ENCODE measurements at places on chromosomes 5 and 9.

DNA sequence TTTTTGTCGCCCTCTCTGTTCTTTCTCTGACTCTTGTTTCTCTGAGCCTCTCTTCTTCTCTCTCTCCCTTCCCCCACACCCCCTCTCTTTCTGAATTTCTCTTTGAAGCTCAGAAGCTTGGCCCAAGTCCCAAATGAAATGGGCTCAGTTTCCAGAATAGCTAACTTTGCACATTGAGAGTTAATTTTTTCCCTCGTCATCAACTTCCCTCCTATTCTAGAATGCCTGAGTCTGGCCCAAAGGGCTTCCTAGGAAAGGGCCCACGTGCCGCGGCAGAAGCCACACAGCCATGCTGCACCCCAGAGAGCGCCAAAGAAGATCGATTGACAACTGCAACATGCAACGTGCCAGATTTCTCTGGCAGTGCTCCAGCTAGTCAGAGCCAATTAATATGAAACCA lies 588.8 kb upstream of the KLF4 start:
- no peak for DNase-seq

GRCh38 chr9:27638716-27639115 lies 65.4 kb upstream of the C9orf72 start:
- no peak for DNase-seq

DNA sequence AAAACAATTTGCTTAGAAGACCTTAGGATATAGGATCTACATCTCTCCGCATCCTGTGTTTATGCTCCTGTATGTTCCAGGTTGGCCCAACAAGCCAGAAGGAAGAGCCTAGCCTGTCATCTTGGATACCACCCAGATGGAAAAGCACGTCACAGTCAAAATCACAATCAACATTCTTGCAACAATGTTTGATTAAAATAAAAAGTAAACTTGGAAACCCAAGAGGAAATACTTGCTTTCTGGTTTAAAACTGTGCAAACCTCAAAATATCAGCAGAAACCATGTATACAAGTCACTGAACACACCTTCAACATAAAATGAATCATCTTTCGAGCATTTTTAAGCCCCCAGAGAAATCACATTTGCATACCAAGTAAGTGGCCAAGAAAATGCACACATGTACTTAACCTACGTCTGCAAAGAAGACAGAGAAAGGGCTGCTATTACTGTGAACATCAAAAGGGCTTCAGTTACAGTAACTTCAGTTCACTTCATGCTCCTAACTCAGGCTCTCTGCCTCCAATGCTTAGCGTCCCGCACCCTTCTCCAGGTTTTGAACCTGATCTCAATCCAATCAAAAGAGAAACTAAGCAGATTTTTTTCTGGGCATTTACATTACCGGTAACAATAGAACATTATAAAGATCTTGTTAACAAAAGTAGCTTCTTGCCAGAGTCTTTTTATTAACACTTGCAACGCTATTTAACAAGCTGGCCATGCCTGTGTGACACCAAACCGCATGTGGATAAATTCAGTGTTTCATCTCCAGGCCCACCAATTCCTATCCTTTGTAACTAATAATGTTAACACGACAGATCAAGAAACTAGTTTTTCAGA lies 1.3 kb downstream of the ENC1 start:
- DNase-seq = peak; percentile 43

GRCh38 chr9:13078164-13078563 lies 201.3 kb downstream of the MPDZ start:
- no peak for DNase-seq

DNA sequence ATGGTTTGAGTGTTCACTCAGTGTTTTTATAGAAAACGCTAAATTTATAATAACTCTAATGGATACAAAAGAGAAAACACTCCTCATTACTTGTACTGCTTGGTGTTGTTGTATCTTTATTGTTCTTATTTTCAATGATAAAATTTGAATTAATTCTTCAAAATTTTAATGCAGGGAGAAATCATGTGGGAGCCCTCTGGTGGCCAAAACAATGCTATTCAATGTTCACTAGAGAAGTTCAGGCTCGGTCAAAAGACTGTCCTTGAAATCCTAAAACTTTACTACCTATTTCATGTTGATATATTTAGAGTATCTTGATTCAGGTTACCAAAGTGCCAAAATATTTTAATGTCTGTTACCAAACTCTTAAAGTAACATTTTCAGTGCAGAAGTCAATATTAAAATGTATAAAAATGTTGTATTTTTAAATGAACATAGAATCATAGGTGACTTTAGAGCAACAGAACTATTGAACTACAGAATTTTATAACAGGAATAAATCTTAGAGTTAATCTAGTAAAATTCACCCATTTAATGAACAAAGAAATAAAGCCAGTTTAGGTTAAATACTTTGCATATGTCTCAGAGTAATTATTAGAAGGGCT lies 1259.8 kb downstream of the PTPRD start:
- no peak for DNase-seq

DNA sequence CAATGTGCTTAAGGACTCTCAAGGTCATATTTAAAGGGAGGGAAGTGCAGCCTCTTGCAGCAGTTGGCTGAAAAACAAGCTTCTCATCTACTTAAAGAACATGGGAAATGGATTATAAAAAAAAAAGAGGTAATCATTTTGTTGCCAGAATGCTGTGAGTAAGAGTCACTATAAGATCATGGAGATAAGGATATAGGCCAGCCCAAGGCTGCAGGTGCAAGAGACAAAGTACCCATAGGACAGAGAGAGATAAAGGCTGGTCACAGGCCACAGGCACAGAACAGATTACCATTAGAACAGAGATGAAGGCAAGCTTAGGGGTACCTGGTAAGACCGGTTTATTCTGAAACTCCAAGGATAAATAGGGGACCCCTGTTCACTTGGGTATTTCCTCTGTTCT lies 70.5 kb downstream of the CDKN2A start:
- DNase-seq = no peak

DNA sequence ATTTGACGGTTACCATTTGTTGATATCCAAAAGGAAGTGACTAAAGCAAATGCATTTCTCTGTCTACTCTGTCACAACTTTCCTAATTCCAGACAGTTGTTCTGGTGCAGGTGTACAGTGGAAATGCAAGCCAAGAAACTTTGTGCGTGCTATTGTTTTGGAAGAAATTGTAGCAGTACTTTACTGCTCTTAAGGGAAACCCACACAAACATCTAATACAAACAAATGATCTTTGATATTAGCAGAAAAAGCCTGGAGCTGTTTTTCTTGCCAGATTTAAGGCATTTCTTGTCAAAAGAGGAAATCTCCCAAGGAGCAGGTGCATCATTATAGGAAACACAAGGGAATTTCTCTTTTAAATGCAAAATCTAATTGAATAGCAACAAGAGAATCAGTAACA lies 2.0 kb downstream of the SNCAIP start:
- DNase-seq = no peak

- no peak for DNase-seq
Measured at GRCh38 chr5:135851915-135852845, 17.7 kb downstream of the SLC25A48 start.

- DNase-seq = no peak
Measured at GRCh38 chr9:136137321-136138265, 18.9 kb upstream of the TMEM250 start.

GRCh38 chr9:81174023-81174422 lies 515.3 kb downstream of the TLE1 start:
- peak; percentile 5 for DNase-seq

DNA sequence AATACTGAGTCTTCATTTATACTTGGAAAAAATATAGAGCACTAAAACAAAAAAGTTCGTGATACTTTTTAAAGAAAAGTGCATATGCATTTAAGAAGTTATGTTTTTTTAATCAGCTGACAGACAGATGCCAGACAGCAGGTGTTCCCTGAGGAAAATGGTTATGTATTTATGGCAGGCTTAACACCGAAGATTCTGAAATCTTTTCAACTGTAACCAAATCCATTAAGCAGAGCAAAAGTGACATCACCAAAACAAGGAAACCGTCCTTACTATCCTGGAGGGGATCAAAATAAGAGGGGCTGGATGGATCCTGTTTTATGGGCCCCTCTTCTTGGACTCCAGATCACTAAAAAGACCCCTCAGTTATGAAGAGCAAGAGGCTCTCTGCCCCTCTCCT lies 404.9 kb upstream of the ADAMTS16 start:
- DNase-seq = no peak

DNA sequence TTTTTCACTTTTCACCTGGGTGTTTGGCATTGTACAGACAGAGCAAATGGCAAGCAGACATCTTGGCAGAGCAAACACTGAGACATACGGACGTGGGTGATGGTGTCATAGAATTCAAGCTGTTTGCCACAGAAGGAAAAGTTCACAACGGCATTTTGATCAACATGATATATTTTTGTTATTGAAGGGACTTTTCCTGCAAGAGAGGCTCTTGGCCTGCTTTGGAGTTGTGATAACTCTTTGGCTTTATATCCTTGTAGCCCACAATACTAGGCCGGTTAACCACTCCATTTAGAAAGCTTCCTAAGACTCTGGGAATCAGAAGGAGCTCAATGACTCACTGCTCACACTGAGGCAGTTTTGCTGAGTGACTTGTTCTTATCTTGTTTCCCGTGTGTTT lies 1038.3 kb downstream of the TLE1 start:
- DNase-seq = peak; percentile 31

- DNase-seq = peak; percentile 3
Measured at GRCh38 chr9:19049917-19050636, 850 bp downstream of the RRAGA start.

DNA sequence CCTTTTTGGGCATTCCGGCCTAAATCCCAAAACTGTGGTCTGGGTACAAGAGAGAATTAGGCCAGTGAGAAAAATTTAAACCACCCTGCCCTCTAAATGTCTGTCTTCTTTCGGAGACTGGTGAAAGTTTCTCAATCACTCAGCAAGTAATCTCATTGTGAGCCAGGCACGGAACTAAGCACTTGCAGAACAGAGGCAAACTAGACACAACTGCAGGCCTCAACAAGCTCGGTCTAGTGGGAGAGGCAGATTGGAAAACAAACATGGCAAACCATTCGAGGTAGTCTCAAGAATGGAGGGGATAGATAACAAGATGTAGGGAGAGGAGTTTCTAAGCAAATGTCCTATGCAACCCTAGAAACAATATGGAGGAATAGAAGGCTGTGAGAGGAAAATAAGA lies 8.9 kb upstream of the C5orf58 start:
- DNase-seq = no peak

GRCh38 chr5:442335-443238 lies at the start of gene EXOC3:
Gene EXOC3 (plus strand): TSS chr5:443176. CDS start chr5:446206, 3,030 bp downstream.
- peak; percentile 70 for DNase-seq

DNA sequence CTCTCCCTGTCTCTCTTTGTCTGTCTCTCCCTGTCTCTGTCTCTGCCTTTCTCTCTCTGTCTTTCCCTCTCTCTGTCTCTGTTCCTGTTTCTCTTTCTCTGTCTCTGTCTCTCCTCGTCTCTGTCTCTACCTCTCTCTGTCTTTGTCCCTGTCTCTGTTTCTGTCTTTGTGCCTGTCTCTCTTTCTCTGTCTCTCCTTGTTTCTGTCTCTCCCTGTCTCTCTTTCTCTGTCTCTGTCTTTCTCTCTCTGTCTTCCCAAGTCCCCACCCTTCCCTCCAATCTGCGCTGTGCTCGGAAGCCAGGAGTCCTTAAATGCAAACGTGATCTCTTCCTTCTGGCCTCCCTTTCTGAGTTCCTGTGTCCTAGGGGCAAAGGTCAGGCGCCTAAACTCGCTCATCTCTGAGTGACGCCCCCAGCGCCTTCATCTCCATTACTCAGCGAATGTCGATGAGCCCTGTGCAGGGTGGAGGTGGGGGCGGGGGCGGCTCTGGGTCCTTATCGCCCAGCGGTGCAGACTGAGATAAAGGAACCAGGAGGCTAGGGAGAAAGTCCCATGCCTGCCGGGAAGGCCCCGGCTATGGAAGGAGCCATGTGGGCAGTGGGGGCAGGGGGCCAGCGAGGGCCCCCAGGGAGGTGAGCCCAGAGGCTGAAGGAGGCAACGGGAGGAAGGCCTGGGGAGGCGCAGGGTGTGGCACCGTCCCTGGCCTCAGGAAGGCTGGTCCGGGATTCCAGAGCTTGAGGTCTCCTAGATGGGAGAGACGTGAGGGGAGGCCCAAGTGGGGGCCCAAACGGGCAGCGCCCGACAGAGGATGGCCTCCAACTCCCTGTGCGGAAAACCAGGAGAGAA lies 1.5 kb upstream of the SLC6A19 start:
- no peak for DNase-seq

DNA sequence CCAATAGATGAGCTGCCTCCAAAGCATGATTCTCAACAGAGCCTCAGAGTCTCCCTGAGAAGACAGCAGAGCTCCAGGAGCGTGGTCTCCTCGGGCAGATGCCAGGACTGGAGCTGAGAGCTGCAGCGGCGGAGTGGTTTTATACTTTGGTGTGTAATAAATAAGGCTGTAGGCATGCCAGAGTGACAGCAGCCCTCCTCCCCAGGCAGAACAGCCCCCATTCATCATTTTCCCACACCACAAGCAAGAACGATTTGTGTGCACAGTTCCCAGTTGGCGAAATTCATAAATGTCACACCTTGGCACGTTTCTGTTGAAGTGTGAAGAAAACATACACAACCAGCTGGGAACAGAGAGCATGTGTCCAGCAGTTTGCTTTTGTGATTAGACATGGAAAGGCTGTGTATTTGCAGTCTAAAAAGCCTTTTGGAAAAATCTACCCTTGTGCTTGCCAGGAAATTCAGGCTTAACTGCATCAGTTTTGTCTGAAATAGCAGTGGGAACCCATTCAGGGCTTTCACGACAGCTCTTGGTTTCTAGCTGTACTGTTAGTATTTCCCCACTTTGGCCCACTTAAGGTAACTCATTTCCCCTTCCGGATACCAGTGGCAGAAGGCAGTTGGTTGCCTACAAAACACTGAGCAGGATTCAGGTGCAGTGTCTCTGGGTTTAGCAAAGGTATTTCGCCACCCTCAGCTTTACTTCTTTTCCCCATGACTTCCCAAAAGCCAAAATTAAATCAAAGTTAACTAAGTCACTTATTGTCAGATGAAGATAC lies at the start of gene C1QTNF3:
C1QTNF3 (minus strand) TSS at position 115 of the 778 bp plus-strand sequence; CDS start at position 27, 88 bp downstream.
- no peak for DNase-seq

- peak; percentile 52 for DNase-seq
Measured at GRCh38 chr5:135188233-135188914, 154.3 kb upstream of the PITX1 start.

DNA sequence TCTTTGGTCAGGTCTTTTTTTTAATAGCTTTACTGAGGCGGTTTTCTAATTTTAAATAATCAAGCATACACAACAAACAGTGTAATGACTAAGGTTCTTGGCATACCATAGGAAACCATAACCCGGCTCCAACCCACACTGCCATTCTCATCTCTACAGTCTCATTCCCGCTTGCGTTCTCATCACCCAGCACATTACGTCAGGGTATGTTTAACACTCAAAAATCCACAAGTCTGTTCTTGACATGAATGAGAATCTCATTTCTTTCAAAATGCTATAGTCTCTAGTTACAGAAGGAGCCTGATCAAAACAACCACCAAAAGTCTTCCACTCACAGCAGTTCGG lies 505 bp downstream of the C5orf34 start:
- peak; percentile 76 for DNase-seq

- no peak for DNase-seq
Measured at GRCh38 chr5:74536658-74537057, 103.9 kb downstream of the ENC1 start.

All from HCEC 1CT (cell line).